ENCODE measurements at places on chromosomes 1 and 21. TPM values are rescaled to one million over a fixed set of nuclear protein-coding genes. Genes with fewer than 3 reads are reported as not detected.

TNFAIP8L2 gene
- polyA plus RNA-seq = 1.4 TPM

PGLYRP3 gene
- polyA plus RNA-seq = not detected

ECM1 gene
- polyA plus RNA-seq = 12.4 TPM

TMCO4 gene
- polyA plus RNA-seq = 18.5 TPM

TARDBP gene
- polyA plus RNA-seq = 363 TPM

Measured in left renal cortex interstitium (tissue), 4 donors.